Activated CD8-positive, alpha-beta memory T cell treated with anti-CD3 and anti-CD28 coated beads for 1 hour (primary cell): ENCODE measurements at places on chromosomes 1 and 21.

- DNase-seq, result no peak
These were observed 102.2 kb downstream of the FCRL5 start for GRCh38 chr1:157450106-157450505.

DNA sequence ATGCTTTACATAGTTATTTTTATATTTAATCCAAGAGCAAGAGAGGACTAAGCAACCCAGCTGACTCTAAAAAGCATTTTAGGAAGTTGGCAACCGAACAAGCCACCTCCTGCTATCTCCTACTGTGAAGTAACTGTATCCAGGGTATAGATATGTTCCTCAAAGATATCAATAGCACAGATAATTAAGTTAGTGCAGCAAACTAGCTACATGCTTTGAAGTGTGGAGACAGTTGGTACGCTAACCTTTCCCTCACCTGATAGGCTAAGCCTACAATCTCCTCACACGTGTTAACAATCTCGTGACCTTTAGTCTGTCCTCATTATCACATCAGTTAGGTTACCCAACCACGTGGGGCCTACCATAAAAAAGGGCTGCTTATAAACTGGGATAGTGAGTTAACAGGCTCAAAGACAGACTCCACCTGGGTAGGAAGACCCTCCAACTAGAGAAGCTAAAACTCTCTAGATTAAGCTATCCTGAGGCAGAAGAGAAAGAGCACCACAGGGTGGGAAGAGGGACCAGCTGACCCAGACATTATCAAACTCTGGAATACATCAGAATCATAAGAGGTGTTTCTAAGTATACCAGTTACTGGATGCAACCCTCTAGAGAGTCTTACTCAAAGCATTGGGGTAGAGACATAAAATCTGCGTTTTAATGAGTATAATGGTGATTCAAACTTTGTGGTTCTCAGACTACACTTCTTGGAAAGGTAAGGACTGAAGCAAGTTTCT lies 340.1 kb upstream of the ESRRG start:
- no peak for DNase-seq

DNA sequence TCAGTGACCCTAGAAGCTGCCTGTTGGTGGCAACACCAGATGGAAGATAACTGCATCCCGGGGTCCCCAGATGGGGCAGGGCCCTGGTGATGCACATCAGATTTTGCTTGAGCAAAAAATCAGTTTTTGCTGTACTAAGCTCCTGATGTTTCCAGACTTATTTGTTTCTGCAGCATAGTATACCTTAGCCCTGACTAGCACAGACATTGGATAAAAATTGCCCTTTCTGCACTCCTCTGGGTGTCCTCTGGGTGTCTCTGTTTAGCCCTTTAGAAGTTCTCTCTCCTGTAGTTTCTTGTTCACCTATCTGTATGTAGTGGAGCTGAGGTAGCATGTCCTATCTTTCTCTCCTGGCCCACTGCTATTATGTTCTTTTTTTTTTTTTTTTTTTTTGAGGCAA lies 30.3 kb upstream of the PLA2G2C start:
- no peak for DNase-seq

GRCh38 chr1:228488818-228489674 lies 1.9 kb downstream of the RNF187 start:
- DNase-seq, result no peak

- DNase-seq, result no peak
These were observed 8.8 kb downstream of the PGLYRP4 start for GRCh38 chr1:153339802-153340201.

DNA sequence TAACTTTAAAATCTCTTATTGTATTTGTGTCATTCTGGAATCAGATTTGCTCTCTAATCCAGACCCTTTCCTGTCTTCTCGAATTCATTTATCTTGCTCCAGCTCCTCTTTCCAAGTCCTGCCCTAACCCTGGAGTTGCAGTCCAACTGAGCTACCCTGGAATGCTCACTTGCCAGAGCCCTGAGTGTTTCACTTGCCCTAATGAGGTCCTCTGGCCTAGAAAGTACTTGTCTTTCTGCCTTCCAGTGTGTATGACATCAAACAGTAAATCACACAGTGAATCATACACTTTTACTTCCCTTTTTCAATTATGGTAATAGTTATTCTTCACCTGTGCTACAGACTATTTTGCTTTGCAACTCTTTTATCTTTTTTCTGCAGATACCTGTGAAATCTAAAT lies 96.9 kb downstream of the NEK7 start:
- DNase-seq, result no peak

GRCh38 chr1:153957744-153958110 lies 685 bp downstream of the CRTC2 start:
- no peak for DNase-seq

DNA sequence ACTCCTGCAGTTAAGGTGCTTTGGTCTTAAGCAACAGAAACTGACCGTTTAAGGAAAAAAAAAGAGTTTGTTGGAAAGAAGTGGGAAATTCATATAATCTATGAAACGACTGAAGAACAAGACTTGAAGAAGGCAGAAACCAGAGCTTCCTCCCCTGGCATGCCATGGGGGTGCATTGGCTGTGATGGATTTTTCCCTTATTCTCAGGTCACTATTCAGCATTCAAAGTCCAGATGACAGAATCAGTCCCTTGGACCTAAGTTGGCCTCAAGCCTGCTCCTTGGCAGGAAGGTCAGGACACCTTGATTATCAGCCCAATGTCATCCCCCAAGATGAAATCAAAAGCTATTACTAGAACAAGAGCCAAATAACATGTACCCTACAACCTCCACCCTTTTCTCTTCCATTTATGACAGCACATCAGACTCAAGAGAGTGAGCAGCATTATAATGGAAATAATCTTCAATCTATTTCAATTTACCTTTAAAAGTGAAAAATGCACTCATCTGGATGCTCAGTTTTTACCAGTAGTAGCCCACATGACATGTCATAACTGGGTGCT lies 15.8 kb upstream of the TMEM9 start:
- DNase-seq, result no peak

GRCh38 chr1:20059847-20060246 lies 10.1 kb upstream of the PLA2G5 start:
- no peak for DNase-seq

- DNase-seq, result no peak
These were observed 85.2 kb upstream of the RUNX1 start for GRCh38 chr21:35134309-35134708.
